Sciatic nerve (tissue), 2 donors: ENCODE measurements at places on chromosomes 16 and 17. TPM values are rescaled to one million over a fixed set of nuclear protein-coding genes. Genes with fewer than 3 reads are reported as not detected.

RAB37 gene
- 3.6 TPM for total RNA-seq

- no peak for DNase-seq
These were observed 136.7 kb upstream of the NUDT7 start for GRCh38 chr16:77585379-77586251.

DNA sequence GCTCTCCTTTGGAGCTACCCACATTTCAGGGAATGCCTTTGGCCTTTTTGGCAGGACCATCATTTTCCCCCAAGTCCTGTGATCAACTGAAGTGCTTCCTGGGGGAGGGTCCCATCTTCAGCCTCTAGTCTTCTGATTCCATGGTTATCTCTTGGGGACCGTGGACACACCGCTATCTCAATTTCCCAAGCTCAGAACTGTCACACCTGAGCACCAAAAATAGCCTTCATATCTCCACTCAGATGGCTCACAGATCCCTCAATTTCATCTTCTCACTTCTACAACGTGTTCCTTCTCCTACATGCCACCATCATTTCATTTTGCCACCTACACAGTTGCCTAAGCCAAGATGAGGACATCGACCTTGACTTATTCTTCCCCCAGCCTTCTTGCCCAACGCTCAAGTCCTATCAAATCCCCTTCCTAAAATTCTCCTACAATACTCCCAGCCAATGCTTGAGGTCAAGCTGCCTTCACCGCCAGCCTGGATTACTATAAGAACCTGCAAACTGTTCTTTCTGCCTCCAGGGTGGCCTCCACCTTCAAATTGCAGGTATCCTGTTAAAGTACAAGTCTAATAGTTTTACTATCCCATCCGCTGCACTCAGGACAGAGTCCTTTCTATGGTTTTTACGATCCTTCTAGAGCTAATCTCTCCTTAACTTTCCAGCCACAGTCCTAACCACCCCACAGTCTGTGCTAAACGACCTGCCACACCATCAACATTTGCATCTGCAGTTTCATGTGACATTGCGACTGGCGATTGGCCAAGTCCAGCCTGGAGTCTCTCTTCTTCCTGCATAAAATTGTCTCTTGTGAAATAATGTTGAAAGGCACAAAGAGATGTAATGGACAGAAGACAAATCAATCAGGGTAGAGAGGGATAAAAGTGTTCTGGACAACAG lies 6.2 kb downstream of the ATP6V0D1 start:
- no peak for DNase-seq

GRCh38 chr17:67132366-67132765 lies 88.0 kb downstream of the CACNG1 start:
- DNase-seq: no peak

DNA sequence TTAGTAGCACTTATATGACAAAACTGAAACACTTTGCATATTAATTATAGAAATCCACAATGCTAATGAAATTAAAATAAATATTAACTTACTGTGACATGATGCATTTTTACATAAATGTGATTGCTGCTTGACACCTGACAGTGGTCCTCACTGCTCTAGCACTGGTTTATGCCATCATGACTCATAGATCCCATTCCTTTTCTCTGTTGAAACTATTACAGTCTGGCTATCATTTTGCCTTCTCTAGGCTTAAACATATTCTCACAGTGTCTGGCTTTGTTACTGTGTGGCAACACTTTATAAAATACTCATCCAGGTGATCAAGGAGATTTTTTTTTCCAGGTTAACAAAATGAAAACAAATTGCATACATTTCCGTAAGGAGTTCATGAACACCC lies 108.0 kb downstream of the MRTFB start:
- no peak for DNase-seq
